Body of pancreas (tissue), 4 donors: ENCODE measurements at places on chromosomes 2 and 18. TPM values are rescaled to one million over a fixed set of nuclear protein-coding genes. Genes with fewer than 3 reads are reported as not detected.

GRCh38 chr18:69683176-69683575 lies 264.5 kb downstream of the CD226 start:
- DNase-seq = no peak
- H3K4me3 ChIP-seq = no peak overlapping the region
- H3K4me1 ChIP-seq = no peaks in the 10 kb centered on the region
- H3K27me3 ChIP-seq = no peaks in the 10 kb centered on the region
- H3K36me3 ChIP-seq = no peaks in the 10 kb centered on the region

DNA sequence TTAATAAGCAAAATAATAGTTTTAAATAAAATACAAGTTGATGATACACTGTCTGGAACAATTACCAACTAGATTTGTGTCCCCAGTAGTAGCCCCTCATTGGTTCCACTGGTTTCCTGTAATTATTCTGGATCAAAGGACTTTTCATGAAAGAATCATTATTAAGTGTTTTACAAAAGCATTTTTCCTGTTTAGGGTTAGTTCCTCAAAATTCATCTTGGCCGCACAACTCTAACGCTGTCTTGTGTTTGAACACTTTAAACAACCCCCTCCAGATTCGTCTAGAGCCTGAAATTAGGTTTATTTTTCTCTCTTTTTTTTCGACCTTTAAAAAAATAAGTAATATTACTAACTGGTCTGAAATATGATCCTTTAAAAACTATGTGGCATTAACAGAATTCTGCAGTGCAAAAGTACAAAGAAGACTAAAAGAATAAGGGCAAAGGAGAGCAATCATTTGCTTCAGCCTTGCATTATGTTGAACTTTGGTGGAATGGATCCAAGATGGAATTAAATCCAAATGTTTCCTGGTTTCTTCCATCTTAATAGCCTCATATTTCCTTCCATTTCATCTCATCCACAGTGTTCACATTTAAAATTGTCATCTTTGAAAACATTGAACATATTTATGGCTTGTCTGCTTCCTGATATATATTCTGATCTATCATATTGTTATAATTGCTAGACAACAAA lies 678.4 kb downstream of the IRS1 start:
- H3K4me1 ChIP-seq = peaks cover 7% of the 10 kb centered on the region
- H3K27me3 ChIP-seq = no peaks in the 10 kb centered on the region

GPR45 gene
- total RNA-seq = not detected

DNA sequence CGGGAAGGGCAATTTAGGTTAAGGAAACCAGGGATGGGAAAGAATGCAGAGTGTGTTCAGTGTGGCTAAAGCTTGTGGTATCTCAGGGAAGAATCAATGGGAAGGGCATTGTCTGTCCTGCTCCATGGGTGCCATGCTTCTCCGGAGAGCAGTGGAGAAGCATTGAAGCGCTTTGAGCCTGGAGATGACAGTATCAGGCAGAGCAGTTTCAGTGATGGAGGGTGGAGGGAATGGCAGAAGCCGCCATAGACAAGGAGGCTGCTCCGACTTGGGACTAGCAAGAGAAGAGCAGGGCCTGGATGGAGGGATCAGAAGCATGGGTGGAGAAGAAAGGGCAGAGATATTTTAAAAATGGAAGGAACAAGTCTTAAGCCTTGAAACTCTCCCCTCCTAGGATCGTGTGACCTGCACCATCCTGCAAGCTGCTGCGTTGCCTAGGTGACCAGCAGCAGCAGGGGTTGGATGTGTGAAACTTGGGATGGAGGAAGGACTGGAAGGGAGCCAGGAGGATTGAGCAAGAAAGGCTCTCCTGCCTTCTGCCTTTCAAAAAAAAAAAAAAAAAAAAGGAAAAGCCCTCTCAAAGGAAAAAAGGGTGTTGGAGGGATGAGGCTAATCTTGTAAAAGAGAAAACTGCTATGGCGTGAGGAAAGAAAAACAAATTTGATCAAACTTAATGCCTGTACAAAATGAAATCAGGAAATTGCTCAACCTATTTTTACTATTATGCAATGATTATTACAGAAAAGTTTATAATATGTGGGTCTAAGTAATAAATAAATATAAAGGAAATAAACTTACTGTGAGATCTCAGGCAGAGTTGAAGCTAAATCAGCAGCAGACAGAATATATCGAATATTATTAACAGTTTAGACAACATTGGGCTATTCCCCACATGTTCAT lies 493.8 kb upstream of the NRP2 start:
- DNase-seq = peak; percentile 36
- H3K4me1 ChIP-seq = no peaks in the 10 kb centered on the region
- no peak overlapping the region for H3K27ac ChIP-seq
- no peak overlapping the region for H3K4me3 ChIP-seq
- H3K27me3 ChIP-seq = no peaks in the 10 kb centered on the region
- no peaks in the 10 kb centered on the region for H3K36me3 ChIP-seq

DNA sequence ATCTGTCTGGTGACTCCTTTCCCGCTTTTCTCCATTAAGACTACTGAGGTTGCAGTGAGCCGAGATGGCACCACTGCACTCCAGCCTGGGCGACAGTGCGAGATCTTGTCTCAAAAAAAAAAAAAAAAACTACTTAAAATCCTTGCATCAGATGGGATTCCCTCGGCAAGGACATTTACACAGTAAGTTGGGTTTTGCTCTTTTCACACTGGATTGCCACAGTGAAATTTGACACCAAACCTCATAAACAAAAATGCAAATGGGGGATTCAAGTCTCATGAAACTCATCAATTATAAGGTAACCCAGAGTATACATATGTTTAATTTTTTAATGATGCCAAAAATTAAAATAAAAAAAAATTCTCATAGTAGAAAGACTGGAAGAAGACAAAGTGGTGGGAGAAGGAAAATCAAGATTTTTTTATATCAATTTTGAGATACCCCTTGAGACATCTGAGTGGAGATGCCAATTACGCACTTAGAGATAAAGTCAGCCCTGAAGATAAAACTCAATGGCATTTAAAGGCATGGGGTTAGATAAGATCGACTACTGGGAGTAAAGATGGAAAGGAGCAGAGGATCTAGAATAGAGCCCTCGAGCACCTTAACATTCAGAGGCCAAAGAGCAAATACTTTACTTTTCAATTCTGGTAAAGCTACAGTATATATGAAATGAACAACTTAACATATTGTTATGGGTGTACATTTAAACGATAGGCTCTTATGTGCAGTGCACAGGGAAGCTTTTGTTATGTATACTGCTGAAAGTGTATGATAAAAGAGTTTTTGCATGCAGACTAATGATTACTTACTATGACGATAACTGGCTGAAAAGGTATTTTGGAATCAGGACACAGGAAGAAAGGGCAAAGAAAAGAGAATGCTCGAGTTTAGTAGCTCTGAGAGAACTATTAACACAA lies 37.6 kb downstream of the CHMP3 start:
- no peak overlapping the region for H3K4me3 ChIP-seq
- no peaks in the 10 kb centered on the region for H3K27me3 ChIP-seq
- H3K4me1 ChIP-seq = no peaks in the 10 kb centered on the region
- H3K36me3 ChIP-seq = no peaks in the 10 kb centered on the region
- H3K27ac ChIP-seq = no peak overlapping the region
- DNase-seq = no peak

DNA sequence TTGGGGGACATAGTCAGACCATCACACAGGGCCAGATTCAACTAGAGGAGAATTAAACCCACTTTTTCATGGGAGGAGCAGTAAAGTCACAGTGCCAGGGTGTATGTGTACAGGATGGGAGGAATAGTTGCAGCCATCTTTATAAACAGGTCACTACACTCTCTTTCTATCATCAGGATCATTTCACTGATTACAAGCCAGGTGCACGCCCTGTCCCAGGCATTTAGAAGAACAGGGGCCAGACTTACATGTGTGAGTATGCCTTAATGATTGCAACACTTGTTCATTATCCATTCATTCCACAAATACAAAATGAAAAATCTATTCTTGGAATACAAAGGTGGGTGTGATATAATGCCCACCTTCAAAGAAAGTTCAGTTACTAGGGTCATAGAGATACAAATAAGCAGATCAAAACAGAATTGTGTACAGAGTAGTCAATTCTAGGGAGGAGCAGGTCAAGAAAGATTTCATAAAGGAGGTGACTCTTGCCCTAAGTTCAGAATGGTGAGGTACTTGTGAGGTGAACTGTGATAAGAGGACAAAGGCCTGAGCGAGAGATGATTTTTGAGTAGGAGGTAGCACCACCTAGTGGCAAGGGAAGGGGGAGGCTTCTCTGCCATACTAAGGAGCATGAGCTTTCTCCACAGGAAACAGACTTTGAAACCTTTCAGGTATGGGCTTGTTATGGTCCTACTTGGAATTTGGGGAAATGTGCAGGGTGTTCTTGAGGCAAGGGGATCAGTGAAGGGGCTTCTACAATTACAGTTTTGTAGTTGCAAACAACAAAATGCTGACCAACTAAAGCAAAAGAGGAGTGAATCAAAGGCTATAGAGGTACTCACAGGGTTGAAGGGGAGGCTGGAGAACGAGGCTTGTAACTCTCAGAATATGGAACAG lies 156.3 kb downstream of the SUCLG1 start:
- peak; percentile 56 for DNase-seq
- no peak overlapping the region for H3K4me3 ChIP-seq
- no peak overlapping the region for H3K27ac ChIP-seq
- H3K36me3 ChIP-seq = no peaks in the 10 kb centered on the region

PLCL1 gene
- 2.0 TPM for total RNA-seq

UGT1A4 gene
- total RNA-seq = not detected

SPHKAP gene
- total RNA-seq = not detected

EMILIN2 gene
- total RNA-seq = 3.1 TPM

GRCh38 chr2:63977904-63978303 lies 41.3 kb downstream of the VPS54 start:
- H3K27me3 ChIP-seq = no peaks in the 10 kb centered on the region
- peaks cover 3% of the 10 kb centered on the region for H3K36me3 ChIP-seq
- H3K4me3 ChIP-seq = no peak overlapping the region
- H3K27ac ChIP-seq = no peak overlapping the region
- H3K4me1 ChIP-seq = peaks cover 10% of the 10 kb centered on the region
- DNase-seq = no peak

DNA sequence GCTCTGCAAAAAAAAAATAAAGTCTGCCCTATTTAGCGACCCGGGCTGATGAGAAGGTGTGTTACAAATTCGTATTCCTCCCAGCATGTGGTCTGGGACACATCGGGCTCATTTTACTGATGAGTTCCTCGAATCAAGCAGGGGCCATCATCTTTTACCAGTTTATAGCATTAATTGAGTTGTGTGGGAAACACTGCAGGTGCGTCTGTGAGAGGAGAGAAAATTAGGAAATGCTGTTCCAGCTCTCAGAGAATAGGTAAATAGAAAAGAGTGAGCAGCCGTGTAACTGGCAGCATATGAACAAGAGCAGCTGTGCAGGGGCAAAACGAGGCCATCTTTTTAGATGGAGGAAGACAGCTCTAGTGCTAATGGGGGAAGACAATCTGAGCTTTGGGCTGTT lies 216.7 kb downstream of the SETBP1 start:
- no peaks in the 10 kb centered on the region for H3K36me3 ChIP-seq
- H3K4me3 ChIP-seq = no peak overlapping the region
- H3K4me1 ChIP-seq = peaks cover 66% of the 10 kb centered on the region
- peak overlapping the region; percentile 78 for H3K27ac ChIP-seq
- no peaks in the 10 kb centered on the region for H3K27me3 ChIP-seq

- no peak for DNase-seq
- no peak overlapping the region for H3K27ac ChIP-seq
- H3K27me3 ChIP-seq = no peaks in the 10 kb centered on the region
- no peaks in the 10 kb centered on the region for H3K36me3 ChIP-seq
- H3K4me3 ChIP-seq = no peak overlapping the region
- no peaks in the 10 kb centered on the region for H3K4me1 ChIP-seq
Observed at GRCh38 chr18:25223211-25223610, 128.8 kb downstream of the ZNF521 start.

PAX8 gene
- total RNA-seq = 2.3 TPM

DNA sequence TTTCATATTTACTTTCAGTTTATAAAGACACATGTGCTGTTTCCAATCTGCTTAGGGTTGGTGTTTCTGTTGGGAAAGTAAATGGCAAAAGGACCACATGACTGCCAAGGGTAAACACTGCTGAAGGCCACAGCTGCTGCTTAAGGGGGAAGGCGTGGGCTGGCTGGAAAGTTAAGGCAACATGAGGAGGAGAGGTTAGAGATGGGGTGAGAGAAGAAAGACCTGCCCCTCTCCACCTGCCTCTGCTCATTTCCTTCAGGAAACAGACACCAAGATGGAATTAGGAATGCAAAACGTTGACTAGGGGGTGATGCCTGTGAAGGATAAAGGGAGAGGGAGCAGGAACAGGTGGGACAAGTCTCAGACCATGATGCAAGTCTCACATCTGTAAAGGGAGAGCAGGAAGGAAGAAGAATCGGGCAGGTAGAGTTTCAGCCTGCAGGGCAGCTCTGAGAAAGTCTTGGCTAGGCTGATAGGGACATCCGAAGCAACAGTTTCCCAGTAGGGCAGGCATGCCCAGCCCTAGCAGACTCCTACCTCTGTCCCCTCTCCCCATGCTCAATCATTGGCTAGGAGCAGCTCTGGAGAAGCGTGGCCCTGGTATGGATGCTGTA lies 86.0 kb downstream of the CDC42EP3 start:
- peak; percentile 83 for DNase-seq
- H3K4me1 ChIP-seq = peaks cover 60% of the 10 kb centered on the region
- no peaks in the 10 kb centered on the region for H3K36me3 ChIP-seq
- H3K27ac ChIP-seq = peak overlapping the region; percentile 69
- H3K4me3 ChIP-seq = no peak overlapping the region
- H3K27me3 ChIP-seq = no peaks in the 10 kb centered on the region

GRCh38 chr2:102436323-102436722 lies 13.4 kb downstream of the IL18RAP start:
- H3K4me1 ChIP-seq = no peaks in the 10 kb centered on the region
- DNase-seq = no peak
- no peak overlapping the region for H3K4me3 ChIP-seq
- H3K36me3 ChIP-seq = no peaks in the 10 kb centered on the region
- H3K27me3 ChIP-seq = no peaks in the 10 kb centered on the region
